ENCODE measurements at places on chromosomes 13 and 19.

DNA sequence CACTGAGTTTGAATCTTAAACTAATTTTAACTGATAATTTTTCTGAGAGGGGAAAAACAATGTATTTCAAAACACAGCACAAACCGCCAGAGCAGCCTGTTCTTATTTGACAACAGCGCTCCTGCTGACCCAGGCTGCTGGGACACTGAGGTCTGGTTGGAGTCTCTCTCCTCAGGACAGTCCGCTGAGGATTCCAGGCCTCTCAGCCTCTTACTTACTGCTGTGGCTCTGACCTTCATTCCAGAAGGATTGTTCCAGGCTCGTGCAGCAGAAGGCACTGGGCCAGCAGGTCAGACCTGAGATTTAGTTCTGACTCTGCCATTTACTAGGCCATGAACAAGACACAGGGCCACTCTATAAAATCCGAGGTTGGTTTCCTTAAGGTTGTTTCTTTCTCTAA, 393.6 kb downstream of the TDRD3 start:
- DNase-seq = no peak

DNA sequence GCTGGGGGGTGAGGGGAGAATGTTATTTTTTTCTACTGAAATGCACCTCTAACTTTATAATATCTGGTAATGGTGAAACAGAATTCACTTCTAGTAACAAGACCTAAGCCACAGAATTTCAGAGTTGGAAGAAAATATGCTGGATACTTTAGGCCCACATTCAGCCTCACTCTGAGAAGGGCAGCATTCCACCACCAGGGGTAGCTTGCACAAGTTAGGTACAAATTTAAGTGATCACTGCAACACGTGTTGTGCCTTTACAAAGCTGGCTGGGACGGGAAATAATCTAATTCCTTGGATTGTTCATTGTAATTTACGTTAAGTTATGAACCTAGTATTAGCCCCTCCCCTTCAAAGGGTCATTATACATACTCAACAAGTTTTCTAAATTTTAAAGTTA, 192.3 kb downstream of the RGCC start:
- no peak for DNase-seq

DNA sequence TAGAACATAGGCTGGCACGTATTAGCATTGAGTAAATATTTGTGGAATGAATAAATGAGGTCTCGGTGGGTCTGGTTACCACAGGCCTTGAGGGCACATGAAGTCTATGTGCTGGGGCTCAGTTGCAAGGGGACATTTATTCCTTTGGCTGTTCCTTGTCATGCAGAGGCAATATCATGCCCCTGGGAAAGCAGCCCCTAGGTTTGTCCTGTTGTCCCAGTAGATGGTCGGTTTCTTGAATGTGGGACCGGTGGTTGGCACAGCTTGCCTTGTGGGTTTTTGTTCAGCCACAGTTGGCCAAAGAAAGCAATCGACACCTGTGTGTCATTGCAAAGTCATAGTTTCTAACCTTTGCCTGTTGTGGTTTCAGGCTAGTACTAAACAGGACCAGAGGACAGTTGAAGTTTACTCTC, 24.7 kb upstream of the GPR183 start:
- no peak for DNase-seq

DNA sequence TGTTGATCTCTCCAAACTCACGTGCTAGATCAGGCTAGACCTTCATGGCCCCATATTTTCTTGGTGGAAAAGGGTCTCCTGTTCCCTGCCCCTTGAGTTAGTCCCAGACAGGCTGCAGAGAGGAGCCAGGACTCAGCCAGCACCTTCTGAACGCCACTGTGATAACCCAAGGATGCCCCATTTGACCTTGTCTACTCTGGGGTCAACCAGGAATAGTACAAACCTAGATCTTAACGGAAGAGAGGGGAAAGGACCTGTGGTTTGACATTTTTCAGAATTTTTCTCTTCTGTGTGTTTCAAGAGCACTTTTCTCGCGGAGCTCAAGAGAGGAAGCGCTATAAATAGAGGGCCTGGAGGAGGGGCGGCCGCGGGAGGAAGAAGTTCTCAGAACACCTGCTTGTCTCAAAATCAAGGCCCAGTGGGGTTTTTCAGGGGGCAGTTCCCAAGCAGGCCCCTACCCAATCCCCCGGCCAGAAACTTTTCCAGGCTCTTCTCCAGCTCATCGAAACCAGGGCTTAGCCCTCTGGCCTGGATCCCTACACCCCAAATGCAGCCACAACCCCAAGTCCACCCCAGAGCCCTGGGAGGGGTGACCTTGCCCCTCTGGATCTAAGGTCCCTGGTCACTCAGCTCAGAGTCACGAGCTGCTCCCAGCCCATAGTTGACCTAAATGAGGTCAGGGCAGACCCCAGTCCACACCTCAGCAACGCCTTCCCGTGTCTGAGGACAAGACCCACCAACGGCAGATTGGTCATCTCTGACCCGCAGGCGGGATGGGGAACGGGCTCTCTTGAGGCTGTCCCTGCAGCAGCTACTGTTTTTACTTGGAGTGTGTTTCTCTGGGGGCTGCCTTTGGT, 75.6 kb upstream of the TM9SF2 start:
- DNase-seq = no peak

- no peak for DNase-seq
Measured at GRCh38 chr13:110413016-110413675, 106.1 kb downstream of the COL4A2 start.

DNA sequence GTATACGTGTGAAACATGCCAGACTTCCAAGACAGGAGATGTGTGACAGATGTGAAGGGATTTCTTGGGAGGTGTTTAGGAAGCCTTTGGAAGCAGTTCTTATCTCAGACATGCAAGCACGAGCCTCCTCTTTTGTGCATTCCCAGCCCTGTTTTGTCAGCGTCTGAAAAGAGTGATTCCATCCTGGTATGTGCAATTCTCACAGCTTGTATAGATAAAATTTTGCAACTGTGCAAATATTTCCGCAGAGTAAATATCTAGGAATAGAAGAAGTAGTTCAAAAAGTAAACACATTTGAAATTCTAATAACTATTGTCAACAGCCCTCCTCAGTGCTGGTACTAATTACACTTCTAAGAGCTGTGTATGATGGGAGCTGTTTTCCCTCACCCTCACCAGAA, 72.3 kb upstream of the C1QTNF9B start:
- no peak for DNase-seq

DNA sequence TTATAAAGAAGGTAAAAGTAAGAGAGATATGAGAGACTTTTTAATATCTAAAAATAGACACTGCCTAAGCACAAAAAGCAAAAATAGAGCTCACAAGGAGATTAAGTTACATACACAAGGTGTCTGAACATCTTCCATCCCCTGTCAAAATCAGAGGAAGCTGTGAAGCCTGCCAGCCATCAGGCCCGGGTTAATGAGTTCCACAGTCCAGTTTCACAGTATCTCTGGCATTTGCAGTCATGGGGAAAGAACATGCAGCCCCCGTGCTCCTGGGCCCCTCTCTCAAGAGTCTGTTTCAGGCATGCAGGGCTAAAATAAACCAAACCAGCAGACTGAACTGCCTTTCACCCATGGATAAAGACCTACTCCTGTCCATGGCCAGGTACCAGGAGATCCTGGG, 79.2 kb downstream of the TBC1D4 start:
- no peak for DNase-seq

GRCh38 chr19:13557756-13558398, 51.6 kb upstream of the CACNA1A start:
- no peak for DNase-seq

DNA sequence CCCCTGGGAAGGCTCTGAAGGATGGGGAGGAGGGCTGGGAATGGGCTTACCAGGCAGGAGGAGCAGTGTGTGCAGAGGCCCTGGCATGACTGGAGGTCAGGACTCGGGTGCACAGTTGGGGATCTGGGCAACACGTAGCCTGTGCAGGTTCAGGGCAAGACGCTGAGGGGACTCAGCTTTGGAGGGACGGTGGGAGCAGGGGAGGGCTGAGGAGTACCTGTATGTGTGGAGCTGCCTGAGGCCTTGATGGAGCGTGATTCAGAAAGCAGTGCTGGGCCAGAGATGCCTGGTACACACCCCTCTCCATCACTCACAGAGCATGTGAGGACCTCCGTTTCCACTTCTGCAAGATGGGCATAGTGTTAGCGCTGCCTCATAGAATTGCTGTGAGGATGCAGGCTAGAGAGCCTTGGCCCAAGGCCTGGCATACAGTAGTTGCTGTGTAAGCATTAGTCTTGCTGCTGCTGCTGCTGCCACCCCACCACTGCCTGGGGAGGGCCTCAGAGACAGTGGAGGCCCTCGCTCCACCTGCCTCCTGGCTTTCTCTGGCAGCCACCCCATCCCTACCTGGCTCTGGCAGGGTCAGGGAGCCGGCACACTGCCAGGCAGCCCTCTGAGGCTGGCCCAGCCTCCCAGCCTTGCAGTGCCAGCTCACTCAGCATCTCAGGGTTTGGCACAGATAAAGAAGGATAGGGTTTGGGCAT, 2.4 kb downstream of the PAK4 start:
- DNase-seq = no peak

- no peak for DNase-seq
Measured at GRCh38 chr13:23903906-23904280, 6.6 kb upstream of the C1QTNF9B start.

- no peak for DNase-seq
Measured at GRCh38 chr19:51091126-51091525, 8.4 kb upstream of the KLK14 start.

- no peak for DNase-seq
Measured at GRCh38 chr19:45123440-45123850, 30.5 kb downstream of the PPP1R37 start.

- no peak for DNase-seq
Measured at GRCh38 chr19:51690454-51691073, 2.6 kb upstream of the SPACA6 start.

DNA sequence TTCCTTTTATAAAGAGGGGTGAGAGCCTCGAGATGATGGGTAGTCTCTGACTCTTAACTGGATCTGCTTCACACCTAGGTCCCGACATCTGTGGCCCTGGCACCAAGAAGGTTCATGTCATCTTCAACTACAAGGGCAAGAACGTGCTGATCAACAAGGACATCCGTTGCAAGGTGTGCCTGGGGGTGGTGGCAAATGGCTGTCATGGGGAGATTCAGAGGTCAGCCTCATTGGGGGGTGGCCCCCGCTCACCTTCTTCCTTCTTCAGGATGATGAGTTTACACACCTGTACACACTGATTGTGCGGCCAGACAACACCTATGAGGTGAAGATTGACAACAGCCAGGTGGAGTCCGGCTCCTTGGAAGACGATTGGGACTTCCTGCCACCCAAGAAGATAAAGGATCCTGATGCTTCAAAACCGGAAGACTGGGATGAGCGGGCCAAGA, 1.6 kb downstream of the CALR start:
- DNase-seq = no peak

DNA sequence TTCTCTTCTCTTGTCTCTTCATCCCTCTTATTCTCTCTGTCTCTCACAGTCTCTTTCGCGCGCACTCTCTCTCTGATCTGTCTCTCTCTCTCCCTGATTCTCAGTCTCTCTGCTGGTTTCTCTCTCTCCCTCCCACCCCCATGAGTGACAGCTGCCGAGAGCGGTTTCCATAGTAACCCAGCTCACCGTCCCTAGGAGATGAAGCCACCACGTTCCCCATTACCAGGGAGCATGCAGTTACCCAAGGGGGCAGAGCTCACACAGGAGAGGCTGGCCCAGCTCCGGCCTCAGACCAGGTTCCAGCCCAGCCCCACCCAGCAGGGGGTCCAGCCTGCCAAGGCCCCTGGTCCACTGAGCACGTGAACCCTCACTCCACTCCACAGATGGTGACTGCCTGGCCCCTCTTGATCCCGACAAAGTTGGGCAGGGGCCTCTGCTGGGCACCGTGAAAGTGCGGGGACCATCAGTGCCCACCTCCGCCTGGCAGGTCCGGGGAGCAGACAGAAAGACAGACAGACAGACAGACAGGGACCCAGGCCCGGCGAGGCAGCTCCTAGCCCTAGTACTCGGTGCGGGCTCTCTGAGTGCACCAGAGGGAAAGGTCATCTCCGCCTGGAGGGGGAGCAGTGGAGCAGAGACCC, 50.6 kb downstream of the CELF5 start:
- no peak for DNase-seq

GRCh38 chr13:57326532-57326931, 159.5 kb downstream of the PRR20E start:
- no peak for DNase-seq

DNA sequence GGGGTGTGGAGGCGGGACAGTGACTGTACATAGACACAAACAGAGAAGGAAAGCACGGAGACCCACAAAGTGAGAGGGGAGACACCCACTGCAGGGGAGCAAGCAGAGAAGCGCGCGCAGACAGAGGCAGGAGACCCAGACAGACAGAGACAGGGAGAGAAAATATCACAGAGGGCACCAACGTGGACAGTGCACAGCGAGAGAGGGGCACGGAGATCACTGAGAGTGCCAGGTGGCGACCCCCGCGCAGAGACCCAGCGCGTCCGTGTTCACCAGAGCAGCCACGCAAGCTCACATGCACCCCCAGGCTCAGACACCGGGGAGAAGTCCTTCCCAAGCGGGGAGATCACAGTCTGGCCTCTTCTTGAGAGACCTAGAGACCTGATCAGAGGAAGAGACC, 1.4 kb upstream of the CACNG7 start:
- no peak for DNase-seq

DNA sequence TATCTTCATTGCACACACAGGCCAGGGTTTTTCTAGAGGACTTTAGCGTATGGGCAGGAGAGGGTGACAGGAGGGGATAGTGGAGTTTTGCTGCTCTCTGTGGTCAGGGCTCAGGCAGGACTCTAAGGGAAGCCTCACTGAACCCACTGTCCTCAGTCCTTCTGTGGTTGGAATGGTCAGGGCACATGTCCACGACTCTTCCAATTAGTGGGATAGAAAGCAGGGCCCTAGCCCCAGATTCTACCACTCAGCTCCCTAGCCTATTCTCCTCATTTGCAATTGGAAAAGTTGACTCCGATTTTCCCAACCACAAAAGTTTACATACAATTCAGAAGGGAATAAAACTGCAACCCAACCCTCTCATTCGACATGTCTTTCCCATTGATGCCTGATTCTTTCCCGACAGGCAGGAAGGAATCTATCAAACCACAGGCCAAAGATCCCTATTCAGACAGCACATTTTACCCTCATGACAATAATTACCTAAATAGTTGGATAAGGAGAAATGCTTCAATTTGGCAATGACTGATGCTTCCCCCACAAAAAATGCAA, 38.2 kb downstream of the TGDS start:
- no peak for DNase-seq

GRCh38 chr19:3725640-3726310, 17.6 kb downstream of the TJP3 start:
- no peak for DNase-seq

GRCh38 chr13:78067290-78067689, 148.7 kb upstream of the EDNRB start:
- no peak for DNase-seq
